ENCODE measurements at places on chromosomes 4 and X.

- no peak for DNase-seq
Measured at GRCh38 chrX:137432609-137433008, 133.3 kb upstream of the ZIC3 start.

- no peak for DNase-seq
Measured at GRCh38 chrX:18406531-18407266, 18.7 kb upstream of the CDKL5 start.

GRCh38 chr4:113760795-113761619 is 531 bp downstream of the CAMK2D start:
- no peak for DNase-seq

GRCh38 chrX:46757052-46757451 is 1.9 kb downstream of the SLC9A7 start:
- DNase-seq: no peak

DNA sequence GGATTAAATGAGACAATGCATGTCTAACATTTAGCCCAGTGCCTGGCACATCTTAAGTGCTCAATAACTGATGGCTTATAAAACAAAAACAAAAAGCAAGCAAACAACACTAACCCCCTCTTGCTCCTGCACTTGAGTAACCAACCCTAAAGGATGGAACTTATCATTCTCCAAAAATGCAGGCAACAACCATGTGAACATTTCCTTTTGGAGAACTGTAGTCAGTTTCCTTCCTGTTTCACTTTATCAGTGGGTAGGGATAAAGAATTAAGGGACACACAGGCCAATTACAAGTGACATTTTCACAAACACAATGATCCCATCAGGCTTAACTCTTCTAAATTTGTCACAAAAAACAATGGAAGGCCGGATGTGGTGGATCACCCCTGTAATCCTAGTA is 30.4 kb downstream of the RPS3A start:
- no peak for DNase-seq

DNA sequence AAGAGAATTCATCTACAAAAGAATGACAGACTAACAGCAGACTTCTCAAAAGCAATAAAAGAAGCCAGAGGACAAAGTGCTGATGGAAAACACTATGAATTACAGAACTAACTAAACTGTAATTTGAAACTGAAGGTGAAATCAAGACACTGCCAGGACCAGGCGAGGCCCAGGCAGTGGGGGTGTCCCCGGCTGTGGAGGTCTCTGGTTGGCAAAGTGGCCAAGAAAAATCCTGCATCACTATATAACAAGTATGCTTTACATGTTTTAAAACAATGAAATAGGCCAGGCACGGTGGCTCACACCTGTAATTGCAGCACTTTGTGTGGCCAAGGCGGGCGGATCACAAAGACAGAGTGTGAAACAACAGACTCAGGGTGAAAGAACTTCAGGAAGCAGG is 32.9 kb downstream of the CHM start:
- DNase-seq: no peak

DNA sequence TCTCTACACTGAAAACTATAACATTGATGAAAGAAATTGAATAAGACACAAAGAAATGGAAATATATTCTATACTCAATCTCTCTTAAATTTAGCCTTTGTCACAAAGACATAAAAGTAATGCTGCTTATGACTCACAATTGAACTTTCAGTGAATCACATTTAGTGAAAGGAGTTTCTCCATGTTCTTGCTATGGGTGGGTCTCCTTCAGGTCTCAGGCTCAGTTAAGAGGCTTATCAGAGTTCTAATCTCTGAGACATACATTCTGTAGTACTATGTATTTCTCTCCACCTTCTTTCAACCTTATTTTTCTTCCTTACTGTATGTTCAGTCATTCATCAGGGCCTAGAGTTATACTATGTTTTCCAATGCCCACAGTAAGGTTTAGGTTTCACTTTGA is 220.9 kb downstream of the DTHD1 start:
- no peak for DNase-seq

- DNase-seq: no peak
Measured at GRCh38 chr4:133156556-133156955, 7.5 kb downstream of the PCDH10 start.

- no peak for DNase-seq
Measured at GRCh38 chrX:104324461-104325212, 69.9 kb upstream of the ESX1 start.

DNA sequence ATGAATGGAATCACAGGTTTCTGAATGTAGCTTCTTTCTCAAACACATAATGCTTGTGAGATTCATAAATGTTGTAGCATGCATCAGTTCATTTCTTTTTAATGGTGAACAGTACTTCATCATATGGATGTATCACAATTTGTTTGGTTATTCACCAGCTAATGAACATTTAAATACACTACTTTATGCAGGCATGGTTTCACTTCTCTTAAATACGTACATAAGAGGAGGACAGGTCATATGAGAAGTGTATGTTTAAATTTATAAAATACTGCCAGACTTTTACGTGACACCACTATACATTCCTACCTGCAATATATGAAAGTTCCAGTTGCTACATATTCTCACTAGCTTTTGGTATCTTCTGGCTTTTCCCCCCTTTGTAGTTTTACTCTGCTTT is 65.4 kb downstream of the ANKRD17 start:
- no peak for DNase-seq

DNA sequence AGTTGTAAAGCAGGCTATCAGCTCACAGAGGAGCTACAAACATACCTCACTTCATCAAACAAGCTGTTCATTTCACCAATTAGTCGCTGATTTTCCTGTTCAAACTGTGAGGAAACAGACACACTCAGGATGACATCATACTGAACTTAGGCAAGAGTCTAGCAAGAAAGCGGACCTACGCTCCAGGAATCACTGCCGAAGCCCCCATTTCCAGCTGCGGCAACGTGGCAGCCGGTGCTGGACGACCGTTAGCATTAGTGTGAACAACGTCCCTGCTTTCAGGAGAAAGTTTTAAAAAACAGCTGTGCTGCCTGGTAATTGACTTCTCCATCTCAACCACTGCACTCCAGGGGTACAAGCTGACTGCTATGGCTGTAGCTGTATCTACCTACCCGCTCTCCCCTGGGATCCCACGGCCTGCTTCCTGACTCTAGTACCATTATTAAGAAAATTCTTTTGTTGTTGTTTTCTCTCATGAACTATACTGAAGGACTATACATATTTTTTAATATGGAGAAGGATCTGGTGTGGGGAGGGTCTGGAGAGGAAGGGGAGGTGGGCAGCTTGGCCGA is 38.3 kb downstream of the NSG1 start:
- no peak for DNase-seq

DNA sequence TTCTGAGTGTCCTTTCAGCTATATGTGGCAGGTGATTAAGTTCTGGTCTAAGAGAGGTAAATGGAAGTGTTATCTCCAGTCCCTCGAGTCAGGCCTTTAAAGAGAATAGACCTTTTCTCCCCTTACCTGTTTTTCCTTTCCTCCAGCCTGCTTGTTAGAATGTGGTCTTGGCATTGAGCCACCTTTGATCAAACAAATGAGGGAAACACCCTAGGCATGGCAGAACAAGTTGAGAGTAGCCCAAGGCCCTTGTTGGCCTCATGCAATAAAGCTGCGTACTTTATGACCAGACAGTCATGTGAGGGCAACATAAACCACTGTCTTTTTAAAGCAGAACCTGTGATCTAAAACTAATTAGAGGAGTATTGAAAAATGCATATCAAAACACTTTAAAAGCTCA is 13.2 kb upstream of the IL13RA2 start:
- DNase-seq: no peak

DNA sequence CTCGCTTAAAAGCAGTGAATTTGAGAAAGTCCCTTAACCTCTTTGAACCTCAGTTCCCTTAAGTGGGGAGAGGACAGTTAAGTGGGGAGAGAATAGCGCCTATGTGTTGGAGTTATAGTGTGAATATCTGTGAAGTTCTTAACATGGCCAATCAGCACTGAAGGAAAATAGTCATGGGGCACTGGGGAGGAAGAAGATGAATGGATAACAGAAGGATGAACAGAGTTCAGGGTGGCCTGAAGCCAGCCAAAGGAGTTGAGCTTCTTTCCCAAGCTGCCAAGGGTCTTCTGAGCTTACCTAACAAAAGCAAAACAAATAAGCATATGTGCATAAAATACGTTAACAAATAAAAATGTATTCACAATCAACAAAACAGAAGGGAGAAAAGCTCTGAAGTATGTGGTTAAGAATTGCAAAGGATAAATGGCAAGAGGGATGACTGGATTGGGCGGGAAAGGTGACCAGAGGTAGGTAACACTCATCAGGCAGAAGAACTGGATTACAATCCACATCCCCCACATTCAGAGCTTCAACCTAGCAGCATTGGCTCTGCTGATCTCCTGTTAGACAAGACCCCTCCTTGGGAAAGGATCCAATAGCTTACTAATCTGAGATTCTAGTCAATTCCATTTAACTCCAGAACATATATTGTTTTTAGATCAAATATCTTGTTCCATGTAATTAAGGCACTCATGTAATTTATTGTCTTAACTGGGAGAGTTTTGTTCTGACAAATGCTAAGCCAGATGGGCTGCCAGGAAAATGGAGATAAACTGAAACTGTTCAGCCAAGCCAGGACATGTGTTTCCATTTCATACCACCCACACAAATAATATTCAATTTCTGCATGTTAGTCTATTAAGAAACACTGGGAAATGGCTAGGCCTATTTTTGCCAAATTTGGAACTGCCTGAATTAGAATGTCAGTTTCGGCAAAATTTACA is 221.2 kb downstream of the LDB2 start:
- no peak for DNase-seq

- DNase-seq: no peak
Measured at GRCh38 chr4:53967986-53968385, 96.4 kb downstream of the CHIC2 start.

DNA sequence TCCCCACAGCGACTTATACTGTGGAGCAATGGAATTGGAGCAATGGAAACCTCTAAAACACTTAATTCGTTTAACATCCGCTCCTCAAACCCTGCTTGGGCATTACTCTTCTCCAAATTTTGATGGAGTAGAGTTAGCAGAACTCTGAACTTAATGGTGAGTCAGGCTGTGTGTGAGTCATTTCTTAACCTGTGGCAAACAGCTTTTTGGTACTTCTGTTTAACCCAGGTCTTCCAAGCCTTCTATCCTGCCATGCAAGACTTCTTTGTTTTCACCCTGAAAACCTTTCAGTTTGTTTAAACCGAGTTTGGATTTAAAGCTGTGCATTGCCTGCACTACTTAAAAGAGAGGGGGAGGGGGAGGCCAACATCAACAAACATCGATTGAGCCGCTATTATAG is 3.6 kb upstream of the AMOT start:
- DNase-seq: no peak

- DNase-seq: no peak
Measured at GRCh38 chr4:30103455-30103854, 616.7 kb upstream of the PCDH7 start.

- DNase-seq: no peak
Measured at GRCh38 chrX:5163663-5164062, 1065.0 kb downstream of the NLGN4X start.

DNA sequence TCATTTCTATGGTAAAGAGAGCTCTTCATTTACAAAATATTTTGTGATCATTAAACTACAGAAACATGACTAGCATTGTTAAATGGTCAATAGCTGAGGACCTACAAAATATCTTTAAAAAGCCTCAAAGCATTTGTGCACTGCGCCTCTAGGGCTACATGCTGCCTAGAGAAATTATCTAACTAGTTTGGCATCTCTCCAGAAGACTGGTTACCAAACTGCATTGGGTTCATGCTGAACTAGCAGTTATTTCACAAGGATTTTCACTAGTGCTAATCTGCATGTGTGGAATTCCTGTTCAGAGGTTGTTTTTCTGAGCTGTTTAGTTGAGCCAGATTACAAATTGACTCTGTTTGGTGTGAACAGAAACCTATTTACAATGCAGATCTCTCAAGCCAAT is 58.5 kb upstream of the PITX2 start:
- DNase-seq: no peak

- no peak for DNase-seq
Measured at GRCh38 chrX:69162361-69162865, 2.8 kb downstream of the PJA1 start.

DNA sequence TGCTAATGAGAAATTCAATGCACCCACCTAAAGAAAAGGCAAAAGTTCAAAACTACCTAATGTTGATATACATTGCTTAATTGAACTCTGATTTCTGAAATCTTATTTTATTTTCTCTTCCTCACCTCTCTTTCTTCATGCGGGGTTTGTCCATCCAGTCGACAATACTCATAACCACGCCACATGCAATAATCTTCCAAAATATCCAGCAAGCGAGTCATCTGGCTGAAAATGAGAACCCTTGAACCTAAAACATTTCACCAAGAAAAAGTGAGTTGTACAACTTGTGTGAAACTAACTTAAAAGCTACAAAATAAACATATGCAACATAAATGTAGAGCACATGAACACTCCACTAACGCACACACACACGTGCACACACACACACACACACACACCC is 26.7 kb downstream of the SMARCA1 start:
- no peak for DNase-seq

GRCh38 chrX:86714441-86714840 is 566.2 kb downstream of the DACH2 start:
- no peak for DNase-seq

DNA sequence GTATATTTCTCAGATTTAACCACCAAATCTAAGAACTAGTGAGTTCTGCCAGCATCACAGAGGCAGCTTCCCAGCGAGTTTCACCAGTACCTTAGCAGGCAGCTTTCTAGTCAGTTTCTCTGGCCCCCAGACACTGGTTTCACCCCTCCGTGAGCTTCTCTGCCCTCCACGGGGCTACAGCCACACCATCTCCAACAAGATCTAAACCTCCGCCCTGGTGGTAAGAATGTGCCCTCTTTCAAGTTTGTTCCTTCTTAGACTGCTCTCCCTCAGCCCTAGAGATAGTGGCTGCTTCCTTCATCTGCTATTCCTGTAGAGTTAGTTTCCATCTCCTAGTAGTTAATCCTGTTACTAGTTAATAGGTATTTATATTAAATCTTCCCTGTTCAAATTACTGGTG is 60.5 kb upstream of the TAB3 start:
- no peak for DNase-seq

DNA sequence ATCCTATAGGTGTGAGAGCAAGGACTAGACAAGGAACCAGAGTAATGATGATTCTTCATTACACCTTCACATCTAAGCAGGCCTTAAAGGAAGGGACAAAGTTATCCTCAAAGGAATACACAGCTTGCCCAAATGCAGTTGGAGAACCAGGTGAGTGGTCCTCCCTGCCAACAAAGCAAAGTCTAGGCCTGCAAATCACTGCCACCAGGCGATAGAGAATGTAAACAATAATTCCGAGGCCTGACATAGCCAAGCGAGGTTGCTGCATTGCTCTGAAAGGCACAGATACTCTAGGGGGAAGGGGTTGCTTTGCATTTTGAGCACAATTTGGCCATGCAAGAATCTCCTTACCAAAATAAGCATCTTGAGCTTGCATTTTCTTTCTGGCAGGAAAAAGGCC is 178.2 kb upstream of the FAT1 start:
- DNase-seq: no peak

- no peak for DNase-seq
Measured at GRCh38 chr4:145496292-145496691, 14.6 kb downstream of the SMAD1 start.

DNA sequence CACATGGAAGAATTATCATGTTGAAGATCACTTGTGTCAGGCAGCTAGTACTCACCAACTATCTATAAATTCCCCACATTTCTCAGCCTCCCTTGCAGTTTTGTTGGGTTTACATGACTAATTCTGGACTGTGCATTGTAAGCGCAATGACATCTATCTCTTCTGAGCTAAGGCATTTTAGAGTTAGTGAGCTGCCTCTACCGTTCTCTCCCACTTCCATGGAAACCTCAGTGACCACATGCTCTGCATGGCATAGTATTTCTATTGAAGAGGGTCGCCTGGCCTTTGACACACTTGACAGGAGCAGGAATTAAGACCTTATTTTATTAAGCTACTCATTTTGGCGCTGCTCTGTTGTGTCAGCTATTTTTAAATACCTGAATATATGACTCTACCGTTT is 67.5 kb upstream of the NPY2R start:
- no peak for DNase-seq

Measured in central memory CD8-positive, alpha-beta T cell (primary cell).